ENCODE measurements at places on chromosomes 1 and 21.

GRCh38 chr1:153933955-153934354 is 11.2 kb upstream of the GATAD2B start:
- DNase-seq = no peak

- DNase-seq = no peak
These were observed 35.4 kb downstream of the ACOT7 start for GRCh38 chr1:6358144-6358624.

- peak; percentile 47 for DNase-seq
These were observed at the start of gene CR1L for GRCh38 chr1:207644852-207645634. CR1L (plus strand) TSS chr1:207645133; CDS start chr1:207645234, 101 bp downstream.

- no peak for DNase-seq
These were observed 473.5 kb downstream of the PTPRU start for GRCh38 chr1:29709704-29710280.

GRCh38 chr21:42614811-42615351 is 38.5 kb upstream of the PDE9A start:
- no peak for DNase-seq

DNA sequence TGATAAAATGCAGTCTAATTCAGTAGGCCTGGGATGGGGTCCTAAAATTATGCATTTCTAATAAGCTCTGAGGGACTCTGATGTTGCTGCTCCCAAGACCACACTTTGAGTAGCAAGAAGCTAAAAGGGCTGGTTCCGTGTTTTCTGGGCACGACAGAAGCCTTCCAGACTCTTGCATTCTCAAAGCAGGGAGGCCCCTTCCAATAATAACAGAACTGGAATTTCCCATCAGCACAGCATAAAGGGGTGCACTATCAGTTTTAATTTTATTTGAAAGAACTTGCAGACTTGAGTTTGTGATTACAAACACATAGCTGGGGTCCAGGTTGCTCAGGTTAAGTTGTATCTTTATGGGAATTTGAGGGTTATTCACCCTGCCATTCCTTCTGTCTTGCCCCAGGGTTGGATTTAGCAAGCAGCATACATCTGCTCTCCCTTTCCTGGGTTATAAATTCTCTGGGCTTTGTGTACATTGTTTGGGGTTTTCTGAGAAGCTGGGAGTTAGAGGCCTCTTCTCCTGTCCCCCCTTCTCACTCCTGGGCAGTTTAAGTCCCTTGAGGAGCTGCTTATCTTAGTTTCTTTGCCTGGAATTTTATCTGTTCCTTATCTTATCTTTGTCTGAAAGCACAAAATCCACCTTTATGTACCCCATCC is 94.2 kb upstream of the SLC2A1 start:
- DNase-seq = no peak

- no peak for DNase-seq
These were observed 50.8 kb upstream of the CLIC4 start for GRCh38 chr1:24694380-24694843.

DNA sequence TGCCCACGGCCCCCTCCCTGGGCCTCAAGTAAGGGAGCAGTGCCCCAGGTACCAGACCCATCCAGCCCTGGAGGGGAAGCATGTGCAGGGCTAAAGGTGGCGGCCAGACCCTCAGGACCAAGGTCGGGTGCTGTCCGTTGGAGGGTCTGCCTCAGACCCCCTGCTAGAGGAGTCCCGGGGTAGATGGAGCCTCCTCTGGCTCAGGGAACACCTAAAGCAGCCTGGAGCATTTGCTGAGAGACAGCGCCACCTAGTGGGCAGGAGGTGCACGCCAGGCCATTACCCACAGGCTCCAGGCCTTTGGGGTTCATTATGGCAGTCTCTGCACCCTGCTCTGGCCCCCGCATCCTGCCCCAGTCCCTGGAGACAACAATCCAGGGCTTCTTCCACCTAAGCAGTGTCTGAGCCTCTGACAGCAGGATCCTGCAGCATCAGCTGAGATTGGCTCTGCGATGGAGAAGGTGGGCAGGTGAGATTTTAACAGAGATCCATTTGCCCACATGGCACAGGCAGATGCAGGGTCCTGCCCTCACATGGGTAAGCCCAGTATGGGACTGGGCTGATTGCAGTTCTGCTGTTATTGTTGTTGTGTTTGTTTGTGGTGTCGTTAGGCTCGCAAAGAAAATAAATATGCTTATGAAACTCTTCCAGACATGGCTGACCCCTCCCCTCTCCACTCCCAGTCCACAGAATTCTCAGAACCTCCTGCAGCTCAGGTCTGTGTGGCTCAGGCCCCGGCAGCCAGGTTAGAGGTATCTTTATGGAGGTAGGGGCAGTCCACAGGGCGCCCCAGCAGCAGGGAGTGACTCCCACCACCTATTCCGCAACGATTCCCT is 42.4 kb downstream of the CTNNBIP1 start:
- DNase-seq = peak; percentile 78

DNA sequence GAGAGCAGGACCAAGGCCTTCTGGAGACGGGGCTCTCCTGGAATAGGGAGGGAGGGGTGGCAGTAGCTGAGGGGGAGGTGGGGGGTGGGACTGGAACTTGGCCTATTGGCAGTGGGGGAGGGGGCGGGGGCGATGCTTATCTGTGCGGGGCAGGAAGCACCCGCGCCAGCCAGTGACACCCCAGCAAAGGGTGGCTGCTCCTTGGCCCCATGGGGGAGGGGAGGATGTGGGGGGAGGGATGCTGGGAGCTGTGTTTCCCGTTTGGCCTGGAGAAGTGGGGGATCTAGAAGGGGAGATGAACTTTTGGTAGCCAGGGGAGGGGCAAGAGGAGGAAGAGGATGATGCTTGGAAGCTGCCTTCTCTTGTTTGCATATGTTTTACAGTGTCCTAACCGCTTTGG is 11.0 kb downstream of the ZBTB7B start:
- no peak for DNase-seq

- DNase-seq = no peak
These were observed 130.2 kb upstream of the ATP1B1 start for GRCh38 chr1:168976267-168976666.

DNA sequence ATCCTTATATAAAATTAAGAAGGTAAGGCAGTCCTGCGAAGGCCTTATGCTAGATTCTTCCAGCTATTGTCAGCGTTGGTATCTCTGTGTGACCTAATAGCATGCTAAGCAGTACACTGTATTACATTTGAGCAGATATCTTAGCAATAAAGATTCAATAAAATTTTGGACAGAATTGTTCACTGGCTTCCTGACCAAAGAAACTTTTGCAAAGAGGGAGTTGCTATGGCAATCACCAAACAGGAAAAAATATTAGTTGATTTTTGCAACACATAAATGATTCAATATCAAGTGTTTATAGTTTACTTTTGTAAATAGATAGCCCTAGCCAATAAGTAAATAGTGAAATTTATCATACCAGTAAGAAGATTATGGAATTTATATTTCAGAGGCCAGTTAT is 31.0 kb upstream of the PLEKHO1 start:
- no peak for DNase-seq

DNA sequence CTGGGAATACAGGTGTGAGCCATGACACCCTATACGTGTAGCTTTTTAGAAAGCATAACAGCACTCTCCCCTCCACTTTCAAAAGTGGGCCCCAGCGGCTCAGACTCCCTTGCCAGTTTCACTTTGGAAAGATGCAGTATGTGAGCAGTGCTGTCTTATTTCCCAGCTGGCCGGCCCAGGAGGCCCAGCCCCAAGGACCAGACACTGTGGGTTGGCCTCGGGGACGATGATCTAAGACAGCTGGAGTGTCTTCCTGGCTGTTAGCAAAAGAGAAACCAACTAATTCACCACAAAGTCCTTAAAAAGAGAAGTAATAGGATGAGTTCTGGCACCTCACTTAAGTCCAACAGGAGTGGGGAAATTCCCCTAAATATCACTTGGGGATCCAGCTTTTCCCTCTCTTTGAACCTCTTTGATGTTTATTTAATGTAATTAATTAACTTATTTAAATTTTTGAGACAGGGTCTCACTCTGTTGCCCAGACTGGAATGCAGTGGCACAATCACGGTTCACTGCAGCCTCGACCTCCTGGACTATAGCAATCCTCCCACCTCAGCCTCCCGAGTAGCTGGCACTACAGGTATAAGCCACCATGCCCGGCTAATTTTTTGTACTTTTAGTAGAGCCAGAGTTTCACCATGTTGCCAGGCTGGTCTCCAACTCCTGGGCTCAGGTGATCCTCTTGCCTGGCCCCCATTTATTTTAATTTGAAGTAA is 17.6 kb upstream of the CLIC4 start:
- no peak for DNase-seq

DNA sequence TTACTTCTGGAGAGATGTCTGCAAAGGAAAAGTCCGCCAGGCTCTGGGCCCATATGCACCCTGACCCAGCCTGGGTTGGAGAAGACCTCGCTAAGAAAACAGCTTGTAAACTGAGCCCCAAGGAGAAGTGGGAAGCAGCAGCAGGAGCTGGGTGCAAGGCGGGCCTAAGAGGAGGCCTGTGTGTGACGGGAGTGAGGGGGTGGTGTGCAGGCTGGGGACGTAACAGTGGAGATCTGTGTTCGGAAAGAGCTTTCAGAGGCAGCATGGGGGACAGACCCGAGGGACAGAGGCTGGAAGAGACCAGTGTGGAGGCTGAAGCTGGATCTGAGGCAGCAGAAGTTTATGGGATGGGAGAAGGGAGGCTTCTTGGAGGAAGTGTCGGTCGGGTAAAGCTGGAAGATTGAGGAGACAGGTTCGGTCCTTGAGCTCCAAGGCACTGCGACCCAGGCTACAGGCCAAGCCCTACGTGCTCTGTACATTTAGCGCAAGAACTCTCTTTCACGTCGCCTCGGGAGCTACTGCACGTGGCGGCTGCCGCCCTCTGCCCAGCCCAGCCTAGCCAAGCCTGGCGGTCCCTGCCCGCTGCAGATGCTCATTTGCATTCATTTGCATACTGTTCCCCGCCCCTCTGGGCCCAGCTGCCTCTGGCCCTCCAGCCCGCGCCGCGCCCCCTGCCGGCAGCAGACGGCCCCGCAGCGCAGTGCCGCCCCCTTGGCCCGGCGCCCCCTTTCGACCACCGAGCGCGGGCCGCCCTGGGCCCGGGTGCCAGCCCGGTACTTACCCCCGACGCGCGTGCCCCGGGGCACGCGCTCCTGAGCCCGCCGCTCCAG is 6.3 kb downstream of the HPCA start:
- DNase-seq = no peak

- DNase-seq = no peak
These were observed 845.5 kb upstream of the ADGRL4 start for GRCh38 chr1:79852004-79852403.

GRCh38 chr21:22363504-22363903 is 1365.3 kb downstream of the NCAM2 start:
- no peak for DNase-seq

- no peak for DNase-seq
These were observed 16.9 kb upstream of the GNG12 start for GRCh38 chr1:67850151-67850551.

DNA sequence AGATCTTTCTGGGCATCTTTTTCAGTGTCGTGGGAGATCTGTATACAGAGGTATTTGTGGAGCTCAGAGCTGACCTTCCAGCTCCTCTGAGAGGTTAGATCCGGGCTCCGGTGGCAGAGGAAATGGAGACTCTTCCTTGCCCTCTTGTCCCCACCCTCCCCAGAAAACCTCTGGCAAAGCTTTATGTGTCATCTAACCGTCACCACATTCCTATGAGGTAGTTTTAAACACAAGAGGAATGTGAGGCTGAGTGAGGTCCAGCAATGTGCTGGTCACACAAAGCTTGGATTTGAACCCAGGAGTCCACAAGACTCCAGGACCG is 1.2 kb downstream of the CD160 start:
- no peak for DNase-seq

GRCh38 chr1:182328591-182328990 is 63.0 kb downstream of the GLUL start:
- no peak for DNase-seq

DNA sequence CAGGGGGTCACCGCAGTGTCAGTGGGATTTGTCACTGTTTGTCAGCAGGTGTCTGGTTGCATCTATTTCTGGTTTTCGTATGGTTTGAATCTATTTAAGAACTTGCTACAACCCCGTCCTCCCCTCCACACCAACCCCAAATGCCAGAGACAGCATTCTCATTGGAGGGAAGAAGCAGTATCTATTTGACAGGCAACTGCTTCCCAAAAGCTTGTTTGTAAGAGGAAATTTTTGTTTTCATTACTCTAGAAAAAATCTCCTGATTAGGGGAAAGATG is 54.4 kb downstream of the NR5A2 start:
- no peak for DNase-seq

DNA sequence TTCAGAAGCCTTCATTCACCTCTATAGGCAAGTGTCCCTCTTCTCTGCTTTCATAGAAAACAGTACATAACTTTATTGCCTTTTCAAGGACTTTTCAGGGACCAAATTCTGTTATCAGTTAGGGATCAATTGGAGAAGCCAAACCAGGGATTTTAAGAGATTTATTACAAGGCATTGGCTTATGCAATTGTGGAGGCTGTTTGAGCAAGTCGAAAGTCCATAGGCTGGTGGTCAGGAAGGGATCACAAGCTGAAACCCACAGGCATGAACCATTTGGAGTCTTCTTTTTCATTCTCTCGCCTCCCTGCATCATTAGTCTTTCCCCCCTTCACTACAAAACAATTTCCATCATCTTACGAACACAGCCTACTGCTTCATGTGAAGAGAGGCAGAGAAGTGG is 34.8 kb upstream of the SYCP1 start:
- no peak for DNase-seq

GRCh38 chr1:196464480-196464941 is 143.7 kb downstream of the KCNT2 start:
- DNase-seq = no peak

DNA sequence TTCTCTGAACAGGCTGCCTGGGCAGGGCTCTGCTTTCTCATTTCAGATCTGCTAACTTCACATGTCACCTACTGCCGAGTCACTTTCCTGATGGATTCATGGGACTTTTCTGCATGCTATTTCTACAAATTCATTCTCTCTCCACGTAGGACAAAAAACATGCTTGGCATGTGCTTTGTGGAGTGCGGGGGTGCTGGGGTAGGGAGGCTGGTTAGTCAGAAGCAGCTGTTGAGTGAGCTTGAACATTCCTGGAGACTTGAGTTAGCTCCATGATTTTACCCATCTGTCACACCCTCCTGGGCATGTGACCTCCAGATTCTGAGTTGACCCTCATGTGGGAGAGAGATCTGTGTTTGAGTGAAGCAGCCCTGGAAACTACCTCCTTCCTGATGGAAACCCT is 71.4 kb downstream of the UCK2 start:
- no peak for DNase-seq
